ENCODE measurements at places on chromosomes 7 and 10. TPM values are rescaled to one million over a fixed set of nuclear protein-coding genes. Genes with fewer than 3 reads are reported as not detected.

- DNase-seq = peak; percentile 65
These were observed 28.2 kb downstream of the PHYH start for GRCh38 chr10:13271552-13272163.

CRPPA gene
- 2.2 TPM for total RNA-seq

GRCh38 chr7:140621401-140622021, 19.1 kb downstream of the DENND2A start:
- DNase-seq = peak; percentile 14

TLX1 gene
- not detected for total RNA-seq

- DNase-seq = no peak
These were observed 721.1 kb upstream of the C7orf33 start for GRCh38 chr7:147869456-147869855.

PAPOLB gene
- 0.22 TPM for total RNA-seq

GRCh38 chr7:149753375-149754233, 19.8 kb downstream of the ZNF467 start:
- DNase-seq = no peak

- no peak for DNase-seq
These were observed 23.3 kb upstream of the PAPSS2 start for GRCh38 chr10:87636313-87636915.

DNA sequence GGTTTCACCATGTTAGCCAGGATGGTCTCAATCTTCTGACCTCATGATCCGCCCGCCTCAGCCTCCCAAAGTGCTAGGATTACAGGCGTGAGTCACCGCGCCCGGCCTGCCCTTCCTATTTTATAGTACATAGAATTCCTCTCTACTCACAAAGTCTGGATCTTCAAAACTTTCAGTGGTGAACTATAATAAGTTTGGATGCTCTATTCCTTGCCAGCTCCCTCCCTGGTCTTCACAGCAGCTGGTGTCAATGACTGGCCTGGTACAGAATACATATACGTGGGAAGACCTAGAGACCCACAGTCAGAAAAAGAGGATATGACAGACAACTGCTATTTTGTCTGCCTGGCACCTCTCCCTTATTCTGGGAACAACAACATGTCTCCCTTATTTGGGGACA, 40.8 kb downstream of the ARHGAP12 start:
- no peak for DNase-seq

DNA sequence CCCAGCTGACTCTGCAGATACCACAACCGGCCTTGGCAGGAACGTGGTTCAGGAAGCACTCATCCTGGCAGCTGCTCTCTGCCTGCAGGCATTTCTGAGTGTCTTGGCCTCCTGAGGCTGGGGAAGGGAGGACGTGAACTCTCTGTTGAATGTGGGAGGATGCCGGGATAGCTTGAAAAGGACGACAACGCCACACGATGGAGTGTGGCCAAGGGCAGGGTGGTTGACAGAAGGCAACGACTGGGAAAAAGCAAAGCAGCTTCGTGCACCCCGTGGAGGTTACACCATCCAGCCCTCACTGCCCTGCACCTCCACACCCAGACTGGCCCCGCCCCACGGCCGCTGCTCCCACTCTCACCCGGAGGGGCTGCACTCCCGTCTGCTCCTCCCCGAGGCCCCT, 466.1 kb upstream of the FOXK1 start:
- DNase-seq = no peak

DPYSL4 gene
- total RNA-seq = 1.8 TPM

CACNA2D1 gene
- 33.5 TPM for total RNA-seq

TMEM229A gene
- not detected for total RNA-seq

- peak; percentile 94 for DNase-seq
These were observed 7.4 kb upstream of the MICALL2 start for GRCh38 chr7:1466524-1467271.

GRCh38 chr7:131905471-131905973, 349.1 kb upstream of the PODXL start:
- DNase-seq = no peak

GRCh38 chr10:79094412-79095175, 25.8 kb downstream of the ZMIZ1 start:
- no peak for DNase-seq

ANLN gene
- total RNA-seq = 0.55 TPM

DNA sequence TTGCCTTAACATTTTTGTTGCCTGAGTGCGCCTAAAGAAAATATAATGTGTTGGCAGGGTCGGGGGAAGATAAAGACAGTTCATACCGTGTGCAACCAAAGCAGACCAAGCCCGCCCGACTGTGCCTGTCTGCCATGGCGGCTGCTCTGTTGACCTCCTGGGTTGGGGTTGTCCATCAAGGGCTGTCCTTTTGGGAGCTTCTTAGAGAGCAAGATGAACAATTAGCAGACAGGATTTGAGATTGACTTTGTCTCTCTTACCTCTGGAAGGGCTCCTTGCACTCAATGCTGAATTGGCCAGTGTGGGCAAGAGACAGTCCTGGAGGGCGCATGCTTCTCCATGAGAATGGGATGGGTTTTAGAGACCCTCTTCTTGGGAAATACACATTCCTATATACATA, 319.6 kb downstream of the GLRX3 start:
- DNase-seq = peak; percentile 53

EN2 gene
- total RNA-seq = 0.22 TPM

DNA sequence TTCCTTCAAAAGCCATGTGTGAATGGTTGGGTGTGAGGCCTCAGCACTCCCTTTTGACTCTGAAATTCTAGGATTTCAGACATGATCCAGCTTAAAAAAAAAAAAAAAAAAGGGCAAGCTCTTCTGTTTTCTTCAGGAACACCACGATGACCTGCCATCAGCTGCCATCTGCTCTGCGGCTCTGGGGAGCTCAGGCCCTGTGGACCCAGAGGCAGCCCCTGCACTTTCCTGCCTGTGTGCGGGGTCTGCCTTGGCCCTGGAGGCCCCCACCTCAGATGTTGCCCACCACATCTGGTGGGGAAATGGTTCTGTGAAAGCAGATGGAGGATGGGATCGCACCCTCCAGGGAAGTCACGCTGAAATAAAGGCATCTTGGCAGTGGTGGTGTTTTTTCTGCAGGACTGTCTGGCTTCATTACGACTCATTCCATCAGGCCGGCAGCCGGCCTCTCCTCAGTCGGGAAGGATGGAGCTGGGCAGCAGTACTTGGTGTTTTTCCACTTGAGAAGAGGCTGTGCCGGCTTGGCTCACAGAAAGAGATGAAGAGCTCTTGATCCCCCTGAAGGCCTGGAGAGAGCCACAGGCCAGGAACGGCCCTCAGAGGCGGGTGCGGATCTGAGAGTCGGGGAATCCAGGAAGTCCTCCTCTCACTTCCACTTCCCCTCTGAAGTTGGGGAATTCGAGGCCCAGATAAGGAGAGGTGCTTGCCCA, 66.1 kb upstream of the AQP1 start:
- DNase-seq = peak; percentile 89

DNA sequence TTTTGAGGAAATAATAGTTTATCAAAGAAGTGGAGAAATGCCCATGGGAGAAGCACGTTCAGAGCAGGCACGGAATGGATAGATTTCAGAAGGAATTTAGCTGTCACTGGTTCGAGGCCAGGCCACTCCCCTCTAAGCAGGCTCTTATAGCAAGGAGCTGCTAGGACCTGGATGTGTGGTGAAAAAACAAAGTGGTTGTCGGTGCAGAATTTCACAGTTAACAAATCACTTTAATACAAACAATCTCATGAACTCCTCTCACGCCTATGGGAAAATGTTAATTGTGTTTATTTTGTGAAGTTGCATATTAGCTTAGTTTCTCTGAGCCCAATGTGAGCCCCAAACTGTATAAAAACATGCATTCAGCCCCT, 176.3 kb downstream of the PKD1L1 start:
- DNase-seq = no peak

GRCh38 chr7:22128528-22128920, 182.8 kb upstream of the CDCA7L start:
- no peak for DNase-seq

DNA sequence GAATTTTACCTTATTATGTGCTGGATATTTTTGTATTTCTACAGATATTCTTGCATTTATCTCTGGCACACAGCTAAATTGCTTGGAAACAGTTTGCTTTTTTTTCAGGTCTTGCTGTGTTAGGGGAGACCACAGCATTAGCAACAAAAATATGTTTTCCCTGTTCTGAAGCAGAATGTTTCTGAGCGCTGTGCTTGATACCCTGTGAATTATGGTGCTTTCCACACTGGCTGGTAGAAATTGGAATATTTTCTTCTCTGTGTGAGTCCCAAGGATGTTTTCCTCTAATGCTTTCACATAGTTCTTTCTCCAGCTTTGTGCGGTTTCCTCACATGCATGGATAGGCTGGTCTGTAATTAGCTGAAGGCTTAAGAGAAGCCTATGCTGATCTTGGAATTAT, 651.6 kb upstream of the IGFBP3 start:
- no peak for DNase-seq

GRCh38 chr7:44791278-44792219, 4.9 kb upstream of the PPIA start:
- DNase-seq = no peak

- no peak for DNase-seq
These were observed 66.3 kb downstream of the PRKAG2 start for GRCh38 chr7:151810441-151811232.

DNA sequence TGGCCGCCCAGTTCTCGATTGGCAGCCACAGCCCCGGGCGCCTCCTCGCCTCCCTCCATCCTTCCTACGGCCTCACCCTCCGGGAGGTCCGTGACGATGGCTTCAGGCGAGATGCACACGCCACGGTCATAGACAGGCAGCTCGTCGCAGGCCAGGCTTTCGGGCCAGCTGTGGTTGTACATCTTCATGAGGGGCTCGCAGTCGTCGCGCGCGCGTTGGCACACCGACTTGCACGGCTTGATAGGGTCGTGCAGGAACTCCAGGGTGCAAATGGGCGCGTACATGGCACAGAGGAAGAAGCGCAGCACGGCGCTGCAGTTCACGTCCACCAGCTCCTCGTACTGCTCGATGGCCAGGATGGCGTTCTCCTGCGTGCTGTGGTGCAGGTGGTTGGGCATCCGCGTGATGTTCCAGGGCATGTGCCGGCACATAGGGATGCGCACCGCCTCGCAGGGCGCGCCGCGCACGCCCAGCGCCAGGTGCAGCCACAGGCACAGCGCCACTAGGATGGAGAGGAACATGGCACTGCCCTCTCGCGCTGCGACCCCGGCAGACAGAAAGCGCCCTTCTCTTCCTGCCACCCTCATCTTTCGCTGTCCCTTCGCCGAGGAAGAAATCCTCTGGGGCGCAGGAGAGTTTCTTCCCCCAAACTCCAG, 472 bp downstream of the SFRP4 start:
- DNase-seq = no peak

METTL27 gene
- 1.7 TPM for total RNA-seq

TMEM184A gene
- total RNA-seq = 0.16 TPM

GRCh38 chr10:132893090-132893489, 49.3 kb downstream of the CFAP46 start:
- peak; percentile 60 for DNase-seq

Measured in mesenteric fat pad (tissue), 1 donor.